ENCODE measurements at places on chromosomes 7 and 10. TPM values are rescaled to one million over a fixed set of nuclear protein-coding genes. Genes with fewer than 3 reads are reported as not detected.
A peak's percentile ranks its signal among the peaks of the same experiment; 100 is the strongest.

DNA sequence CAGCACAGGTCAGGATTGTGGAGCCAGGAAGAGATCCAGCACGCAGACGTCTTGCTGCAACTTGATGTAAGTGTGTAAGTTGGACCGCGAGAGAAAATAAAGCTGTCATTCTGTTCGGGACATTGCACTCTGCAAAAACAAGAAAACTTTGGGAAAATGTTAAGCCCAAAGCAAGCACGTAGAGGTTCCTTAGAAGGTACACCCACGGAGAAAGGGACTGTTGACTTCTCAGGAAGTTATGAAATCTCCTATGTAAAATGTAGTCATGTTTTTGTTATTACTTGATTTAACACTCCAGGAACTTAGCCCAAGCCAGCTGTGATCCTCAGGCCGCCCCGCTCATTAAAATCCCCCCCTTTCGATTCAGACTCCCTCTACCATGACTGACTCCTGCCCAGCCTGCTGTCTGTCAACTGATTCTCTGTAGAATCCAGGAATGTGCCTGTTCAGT is 196.1 kb upstream of the TCF7L2 start:
- DNase-seq: no peak

- no peak for DNase-seq
Measured at GRCh38 chr10:104989880-104990279, 348.8 kb downstream of the SORCS3 start.

DNA sequence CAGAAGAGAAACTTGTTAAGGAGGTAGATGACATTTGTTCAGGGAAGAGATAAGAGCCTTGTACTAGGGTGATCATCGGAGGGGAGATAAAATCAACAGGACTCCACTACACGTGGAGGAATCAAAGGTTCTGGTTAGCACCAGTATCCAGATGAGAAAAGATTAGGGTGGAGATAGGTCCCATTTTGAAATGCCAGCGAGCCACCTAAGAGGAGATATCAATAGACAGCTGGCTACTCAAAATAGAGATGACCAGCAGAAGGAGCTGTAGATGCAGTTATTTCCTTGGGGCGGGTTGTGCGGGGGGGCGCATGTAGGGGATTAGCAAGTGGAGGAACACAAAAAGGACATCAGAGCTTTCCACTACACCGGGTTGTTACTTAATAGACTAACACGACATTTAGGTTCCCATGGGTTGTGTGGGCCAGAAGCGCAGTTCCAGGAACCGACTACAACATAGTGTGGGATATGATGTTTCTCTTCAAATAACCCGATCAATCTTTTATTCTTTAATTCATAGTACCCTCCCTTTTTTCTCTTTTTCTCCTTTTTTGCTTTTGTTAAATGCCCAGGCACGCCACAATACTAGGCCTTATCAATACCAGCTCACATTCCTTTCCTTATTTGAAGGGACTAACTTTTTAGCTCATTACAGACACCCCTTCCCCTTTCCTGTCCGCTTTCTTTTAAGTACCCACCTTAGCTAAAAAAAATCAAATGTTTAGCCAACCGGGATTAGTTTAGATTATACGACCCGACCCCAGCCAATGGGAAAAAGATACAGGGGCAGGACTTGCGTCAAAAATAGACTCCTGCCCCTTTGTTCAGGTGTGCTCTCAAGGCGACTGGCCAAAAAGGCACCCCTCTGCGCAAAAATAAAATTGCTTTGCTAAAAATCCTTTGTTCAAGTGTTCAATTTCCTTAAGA is 2.0 kb upstream of the KIF11 start:
- peak; percentile 46 for DNase-seq

DNA sequence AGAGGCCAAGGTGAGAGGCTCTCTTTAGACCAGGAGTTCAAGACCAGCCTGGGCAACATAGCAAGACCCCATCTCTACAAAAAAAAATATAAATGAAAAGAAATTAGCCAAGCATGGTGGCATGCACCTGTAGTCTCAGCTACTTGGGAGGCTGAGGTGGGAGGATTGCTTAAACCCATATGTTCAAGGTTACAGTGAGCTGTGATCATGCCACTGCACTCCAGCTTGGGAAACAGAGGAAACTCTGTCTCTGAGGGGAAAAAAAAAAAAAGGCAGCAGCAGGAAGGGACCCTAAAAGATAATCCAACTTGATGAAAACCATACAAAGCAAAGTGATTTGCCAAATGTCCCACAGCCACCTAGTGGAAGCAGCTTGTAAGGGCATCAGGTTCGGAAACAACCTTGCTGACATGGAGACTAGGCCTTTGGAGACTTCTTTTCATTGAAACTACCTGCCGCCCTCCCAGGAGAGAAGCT is 15.6 kb upstream of the PBLD start:
- peak; percentile 61 for DNase-seq

DNA sequence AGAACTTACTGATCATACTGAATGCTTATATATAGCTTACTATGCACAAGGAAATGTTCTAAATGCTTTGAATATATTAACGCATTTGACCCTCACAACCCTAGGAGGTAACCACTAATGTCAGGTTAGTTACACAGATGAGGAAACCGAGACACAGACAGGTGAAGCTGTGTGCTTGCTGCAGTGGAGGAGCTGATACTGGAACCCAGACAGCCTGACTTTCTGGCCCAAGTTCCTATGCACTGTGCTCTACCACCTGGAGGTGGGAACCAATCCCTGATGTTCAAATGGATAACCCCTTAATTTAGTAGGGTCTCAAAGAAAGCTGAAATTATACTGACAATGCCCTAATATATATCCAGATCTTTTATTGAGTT is 119.6 kb downstream of the SORBS1 start:
- no peak for DNase-seq

- DNase-seq: peak; percentile 51
Measured at GRCh38 chr10:119608316-119609155, 11.8 kb upstream of the TIAL1 start.

GRCh38 chr7:129773871-129774270 is 162.4 kb downstream of the NRF1 start:
- peak; percentile 15 for DNase-seq

DNA sequence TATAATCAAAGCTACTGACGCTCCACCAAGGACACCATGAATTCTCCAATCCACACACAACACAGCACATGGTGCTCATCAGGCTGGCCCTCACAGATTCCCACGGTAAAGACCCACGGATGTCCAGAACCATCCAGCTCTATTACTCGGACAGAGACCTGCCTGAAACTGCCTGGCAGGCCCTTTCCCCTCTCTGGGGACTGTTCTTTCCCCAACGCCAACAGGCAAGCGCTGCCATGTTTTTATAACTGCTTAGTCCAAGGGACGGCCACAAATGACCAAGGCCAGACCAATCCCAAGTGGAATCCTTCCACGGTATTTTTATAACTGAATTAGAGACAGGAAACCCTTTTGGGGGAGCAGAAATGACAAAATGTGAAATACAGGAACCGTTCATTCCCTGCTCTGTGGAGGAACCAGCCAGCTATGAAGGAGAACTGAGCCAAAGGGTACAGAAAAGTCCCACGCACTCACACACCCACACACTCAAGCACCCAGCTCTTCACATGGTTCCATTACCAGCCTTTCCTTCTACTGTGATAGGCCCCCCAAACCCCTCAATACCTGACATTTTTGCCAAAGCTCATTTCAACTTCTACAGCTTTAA is 4.1 kb downstream of the PIP4K2A start:
- no peak for DNase-seq

Gene RASSF4
- 8.4 TPM for total RNA-seq

Gene SPDYE8
- total RNA-seq: not detected

All from M059J (cell line).